ENCODE measurements at places on chromosomes 2 and 18.

DNA sequence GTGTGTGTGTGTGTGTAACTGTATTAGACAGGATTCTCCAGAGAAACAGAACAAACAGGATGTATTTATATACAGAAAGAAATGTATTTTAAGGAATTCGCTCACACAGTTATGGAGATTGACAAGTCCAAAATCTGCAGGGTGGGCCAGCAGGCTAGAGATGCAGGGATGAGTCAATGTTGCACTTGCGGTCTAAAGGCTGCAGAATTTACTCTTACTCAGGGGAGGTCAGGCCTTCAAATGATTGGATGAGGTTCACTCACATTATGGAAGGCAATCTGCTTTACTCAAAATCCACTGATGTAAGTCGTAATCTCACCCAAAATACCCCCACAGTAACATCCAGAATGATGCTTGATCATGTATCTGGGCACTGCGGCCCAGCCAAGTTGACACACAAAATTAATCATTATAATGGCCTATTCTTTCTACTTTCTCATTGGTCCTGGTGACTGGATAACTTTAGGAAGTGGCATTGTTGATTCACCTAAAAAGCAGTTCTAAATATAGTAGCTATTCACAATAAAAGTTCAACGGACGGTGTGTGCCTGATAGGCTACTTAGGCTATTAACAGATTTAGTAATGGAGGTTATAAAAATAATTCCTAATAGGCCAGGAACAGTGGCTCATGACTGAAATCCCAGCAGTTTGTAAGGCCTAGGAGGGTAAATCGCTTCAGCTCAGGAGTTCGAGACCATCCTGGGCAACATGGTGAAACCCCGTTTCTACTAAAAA, 40.6 kb upstream of the ACYP2 start:
- no peak for DNase-seq

GRCh38 chr18:21306368-21306767, 64.3 kb downstream of the GREB1L start:
- DNase-seq: no peak

GRCh38 chr2:63817382-63817781, 24.3 kb upstream of the UGP2 start:
- no peak for DNase-seq

GRCh38 chr18:3498698-3499471, 48.9 kb downstream of the TGIF1 start:
- DNase-seq: no peak

DNA sequence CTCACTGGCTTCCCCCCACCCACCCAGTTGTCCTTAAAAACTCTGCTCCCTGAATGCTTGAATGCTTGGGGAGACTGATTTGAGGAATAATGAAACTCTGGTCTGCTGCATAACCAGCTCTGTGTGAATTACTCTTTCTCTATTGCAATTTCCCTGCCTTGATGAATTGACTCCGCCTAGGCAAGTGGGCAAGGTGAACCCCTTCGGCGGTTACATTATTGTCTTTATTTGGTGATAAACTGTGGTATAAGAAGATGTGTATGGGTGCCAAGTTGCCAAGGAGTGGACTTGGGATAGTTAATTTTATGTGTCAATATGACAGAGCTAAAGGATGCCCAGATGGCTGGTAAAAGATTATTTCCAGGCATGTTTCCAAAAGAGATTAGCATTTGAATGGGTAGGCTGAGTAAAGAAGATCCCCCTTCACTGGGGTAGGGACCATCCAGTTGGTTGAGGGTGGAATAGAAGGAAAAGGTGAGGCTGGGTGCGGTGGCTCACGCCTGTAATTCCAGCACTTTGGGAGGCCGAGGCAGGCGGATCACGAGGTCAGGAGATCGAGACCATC, 98.5 kb upstream of the HAAO start:
- no peak for DNase-seq

GRCh38 chr18:10537765-10538164, 11.9 kb downstream of the NAPG start:
- no peak for DNase-seq

GRCh38 chr2:38430196-38430595, 53.1 kb upstream of the ATL2 start:
- no peak for DNase-seq

- DNase-seq: no peak
Observed at GRCh38 chr2:106948540-106948939, 62.6 kb upstream of the ST6GAL2 start.

All from NCI-H187 (cell line).